ENCODE measurements at places on chromosomes 13 and 19. TPM values are rescaled to one million over a fixed set of nuclear protein-coding genes. Genes with fewer than 3 reads are reported as not detected.

The HSPB6 gene
- 188 TPM for polyA plus RNA-seq

The LYPD5 gene
- 0.27 TPM for polyA plus RNA-seq

The THSD8 gene
- 0.90 TPM for polyA plus RNA-seq

The DMKN gene
- 2.2 TPM for polyA plus RNA-seq

The SPTBN4 gene
- polyA plus RNA-seq: 0.91 TPM

The BORA gene
- 4.0 TPM for polyA plus RNA-seq

The IRGC gene
- not detected for polyA plus RNA-seq

The DNASE2 gene
- 31.1 TPM for polyA plus RNA-seq

The ZNF547 gene
- 1.4 TPM for polyA plus RNA-seq

The ZNF723 gene
- polyA plus RNA-seq: not detected

The NANOS3 gene
- polyA plus RNA-seq: 0.85 TPM

The MUC16 gene
- polyA plus RNA-seq: not detected

DNA sequence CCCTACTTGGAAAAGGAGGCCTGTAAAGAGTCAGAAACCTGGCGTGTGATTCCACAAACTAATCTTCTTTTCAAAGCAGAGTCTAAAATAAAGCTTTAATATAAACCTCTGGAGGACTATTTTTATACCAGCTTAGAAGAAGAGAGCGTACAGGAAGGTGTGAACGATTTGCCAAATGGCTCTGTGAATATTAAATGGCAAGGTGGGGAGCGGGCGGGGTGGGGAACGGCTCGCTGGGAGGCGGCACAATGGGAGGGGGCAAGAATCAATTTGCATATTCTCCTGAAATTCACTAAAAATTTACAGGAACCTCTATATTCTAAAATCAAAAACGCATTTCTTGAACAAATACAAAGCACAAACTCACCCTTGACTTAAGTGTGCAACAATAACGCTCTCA lies 982 bp downstream of the ZNF780B start:
- no peak for DNase-seq

DNA sequence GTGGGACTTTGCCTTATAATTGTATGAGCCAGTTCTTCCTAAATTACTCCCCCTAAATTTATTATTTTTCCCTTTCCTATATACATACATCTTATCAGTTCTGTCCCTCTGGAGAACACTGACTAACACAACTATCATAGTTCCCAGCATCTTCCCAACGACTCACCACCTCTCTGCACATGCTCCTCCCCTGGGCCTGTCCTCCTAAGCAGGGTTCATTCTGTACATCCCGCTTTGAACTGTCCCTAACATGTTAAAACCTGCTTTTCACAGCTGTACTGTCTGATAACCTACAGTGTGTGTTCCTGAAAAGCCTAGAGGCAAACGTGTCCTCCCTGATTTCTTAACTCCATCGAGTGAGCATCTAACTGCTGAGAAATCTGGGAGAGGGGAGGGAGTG lies 141.7 kb downstream of the EFNB2 start:
- peak; percentile 43 for DNase-seq

- peak; percentile 62 for DNase-seq
Measured at GRCh38 chr19:44988896-44989556, 12.2 kb upstream of the RELB start.

DNA sequence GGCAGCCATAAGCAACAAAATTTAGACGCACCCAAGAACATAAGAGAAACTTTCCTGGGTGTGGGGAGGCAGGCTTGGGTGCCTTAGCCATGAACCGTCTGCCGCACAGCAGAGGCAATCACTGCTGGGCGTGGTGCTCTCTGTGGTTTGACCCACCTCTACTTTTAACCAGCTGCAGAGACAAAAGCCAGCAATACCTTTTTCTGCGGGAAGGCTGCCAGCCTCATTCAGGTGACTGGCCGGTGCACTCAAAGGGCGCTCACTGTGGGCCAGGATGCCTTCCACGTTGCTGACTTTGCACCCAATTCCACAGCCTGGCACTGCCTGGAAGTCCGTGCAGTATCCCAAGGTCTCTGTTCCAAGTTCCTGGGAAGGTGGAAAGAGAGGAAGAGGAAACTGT lies 69.1 kb downstream of the ATP7B start:
- DNase-seq: no peak

GRCh38 chr19:35860818-35861639 lies 4.3 kb downstream of the KIRREL2 start:
- DNase-seq: no peak

DNA sequence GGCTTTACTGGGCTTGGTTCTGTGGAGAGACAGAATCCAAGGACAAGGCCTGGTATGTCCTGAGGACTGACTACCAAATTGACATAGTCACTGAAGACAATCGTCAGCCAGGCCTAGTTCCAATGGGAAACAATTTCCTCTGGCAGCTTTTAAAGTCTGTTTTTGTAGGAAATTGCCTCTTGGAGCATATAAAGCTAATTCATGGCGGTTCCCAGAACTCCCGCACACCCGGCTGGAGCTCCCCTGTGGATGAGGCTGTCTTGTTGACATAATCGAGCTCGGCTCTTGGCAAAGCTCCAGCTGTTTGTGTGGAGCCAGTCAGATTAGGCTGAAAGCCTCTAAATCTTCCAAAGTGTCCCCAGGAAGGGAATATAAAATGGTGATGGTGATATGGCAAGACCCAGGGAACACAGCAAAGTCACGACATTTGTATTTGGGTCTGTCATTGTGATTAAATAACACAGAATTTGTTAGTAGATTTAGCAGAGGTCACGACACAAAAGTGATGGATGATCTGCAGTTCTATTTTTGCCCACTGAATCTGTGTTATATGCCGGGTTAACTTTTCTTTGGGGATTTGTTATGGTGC lies 395.0 kb downstream of the PCDH9 start:
- peak; percentile 18 for DNase-seq

- DNase-seq: no peak
Measured at GRCh38 chr19:38563475-38563874, 54.3 kb downstream of the MAP4K1 start.

- no peak for DNase-seq
Measured at GRCh38 chr13:58865286-58865685, 1233.7 kb downstream of the PCDH17 start.

GRCh38 chr13:40193286-40194223 lies 472.9 kb downstream of the FOXO1 start:
- no peak for DNase-seq

DNA sequence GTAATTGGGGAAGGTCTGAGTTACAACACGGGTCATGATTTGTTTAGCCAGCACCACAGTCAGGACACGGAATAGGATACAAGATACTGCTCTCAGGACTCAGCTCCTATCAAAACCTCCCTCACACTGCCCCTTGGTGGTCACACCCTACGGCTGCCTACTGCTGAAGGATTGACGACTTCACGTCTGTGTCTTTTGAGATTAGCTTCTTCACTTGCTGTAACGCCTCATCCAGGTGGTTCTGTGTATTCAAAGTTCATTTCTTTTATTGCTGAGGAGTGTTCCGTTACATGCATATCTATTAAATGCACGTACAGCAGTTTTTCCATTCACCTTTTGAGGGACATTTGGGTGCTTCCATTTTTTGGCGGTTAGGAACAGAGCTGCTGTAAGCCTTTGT lies 46.3 kb downstream of the URI1 start:
- no peak for DNase-seq

- peak; percentile 49 for DNase-seq
Measured at GRCh38 chr13:97212601-97213040, 9.5 kb upstream of the MBNL2 start.

- no peak for DNase-seq
Measured at GRCh38 chr13:25207291-25207810, 35.3 kb upstream of the AMER2 start.

DNA sequence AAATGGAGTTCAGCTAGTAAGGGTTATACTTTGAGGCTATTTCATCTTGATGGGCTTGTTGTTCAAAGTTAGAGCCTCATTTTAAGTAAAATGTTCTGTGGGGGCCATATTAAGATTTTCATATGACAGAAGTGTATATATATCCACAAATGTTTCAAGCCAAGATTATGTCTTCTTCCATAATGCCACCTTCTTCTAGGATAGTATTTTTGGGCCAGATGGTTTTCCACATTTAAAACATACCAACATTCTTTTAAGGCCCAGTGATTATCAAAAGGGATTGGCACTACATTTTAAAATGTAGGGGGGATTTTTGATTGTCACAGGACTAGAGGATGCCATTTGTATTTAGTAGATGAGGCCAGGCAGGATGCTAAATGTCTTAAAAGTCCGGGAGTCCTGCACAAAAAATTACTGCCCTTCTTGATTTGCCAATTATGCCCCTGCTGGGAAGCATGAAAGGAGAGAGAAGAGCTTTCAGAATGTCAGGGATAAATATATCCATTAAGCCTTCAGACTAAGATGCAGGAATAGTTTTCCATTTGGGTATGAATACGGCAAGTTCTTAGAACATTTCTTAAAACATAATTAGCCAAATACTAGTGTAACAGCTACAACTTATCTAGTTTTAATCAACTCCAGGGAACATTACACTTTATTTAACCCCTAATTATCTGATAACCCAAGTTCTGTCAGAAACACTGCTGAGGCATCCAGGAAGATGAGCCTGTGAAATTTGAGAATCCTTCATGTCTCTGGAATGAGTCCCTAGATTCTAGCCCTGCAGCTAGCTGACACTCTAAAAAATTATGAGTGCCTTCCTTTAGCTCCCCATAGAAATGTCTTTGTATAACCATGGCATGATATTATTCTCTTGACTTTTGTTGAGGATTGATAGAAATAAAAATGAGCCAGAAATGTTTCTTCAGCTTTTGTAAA lies 34.0 kb downstream of the ITM2B start:
- DNase-seq: peak; percentile 6

DNA sequence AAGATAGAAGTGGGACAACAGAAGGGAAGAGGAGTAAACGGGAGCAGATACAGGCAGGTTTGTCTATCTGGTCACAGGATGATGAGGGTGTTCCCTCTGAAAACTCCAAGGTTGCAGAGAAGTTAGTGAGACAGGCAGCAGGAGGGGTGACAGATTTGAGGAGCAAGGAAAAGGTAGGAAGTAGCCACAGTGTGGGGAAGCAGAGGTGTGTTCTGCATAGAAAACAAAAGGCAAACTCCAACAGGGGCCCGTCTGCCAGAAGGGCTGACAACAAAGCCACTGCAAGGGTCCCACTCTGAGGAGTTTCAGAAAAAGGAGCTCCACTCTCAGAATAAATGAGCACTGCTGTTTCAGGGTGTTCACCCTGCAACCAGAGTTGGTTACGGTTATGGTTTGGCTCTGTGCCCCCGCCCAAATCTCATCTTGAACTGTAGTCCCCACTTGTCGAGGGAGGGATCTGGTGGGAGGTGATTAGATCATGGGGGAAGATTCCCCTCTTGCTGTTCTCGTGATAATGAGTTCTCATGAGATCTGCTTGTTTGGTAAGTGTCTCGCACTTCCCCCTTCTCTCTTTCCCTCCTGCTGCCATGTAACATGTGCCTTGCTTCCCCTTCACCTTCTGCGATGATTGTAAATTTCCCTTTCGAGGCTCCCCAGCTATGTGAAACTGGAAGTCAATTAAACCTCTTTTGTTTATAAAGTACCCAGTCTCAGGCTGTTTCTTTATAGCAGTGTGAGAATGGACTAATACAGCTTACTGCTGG lies 32.1 kb downstream of the SMAD9 start:
- DNase-seq: no peak

GRCh38 chr13:74134221-74134776 lies at the start of gene KLF12:
Gene KLF12, minus strand, starts transcription at chr13:74134404.
- DNase-seq: peak; percentile 94

DNA sequence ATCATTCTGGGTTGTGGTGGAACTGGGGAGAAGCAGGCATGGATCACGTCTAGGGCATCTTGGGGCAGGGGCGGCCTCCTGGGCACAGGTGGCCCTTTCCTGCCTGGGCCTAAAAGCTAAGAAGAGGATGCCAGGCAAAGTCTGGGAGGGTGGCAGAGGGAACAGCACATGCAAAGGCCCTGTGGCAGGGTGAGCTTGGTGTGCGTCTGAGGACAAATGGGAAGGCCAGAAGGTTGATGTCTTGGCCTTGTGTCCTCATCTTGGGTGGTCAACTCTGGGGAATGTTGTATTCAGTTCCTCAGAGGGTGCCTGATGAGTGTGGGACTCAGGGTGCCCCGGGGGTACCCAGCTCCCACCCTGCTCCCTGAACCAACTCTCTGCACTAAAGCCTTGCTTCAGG lies 5.4 kb upstream of the PLK5 start:
- no peak for DNase-seq

- DNase-seq: no peak
Measured at GRCh38 chr19:648305-648704, 8.6 kb downstream of the FGF22 start.

GRCh38 chr13:71524245-71524612 lies 342.8 kb downstream of the DACH1 start:
- DNase-seq: no peak

DNA sequence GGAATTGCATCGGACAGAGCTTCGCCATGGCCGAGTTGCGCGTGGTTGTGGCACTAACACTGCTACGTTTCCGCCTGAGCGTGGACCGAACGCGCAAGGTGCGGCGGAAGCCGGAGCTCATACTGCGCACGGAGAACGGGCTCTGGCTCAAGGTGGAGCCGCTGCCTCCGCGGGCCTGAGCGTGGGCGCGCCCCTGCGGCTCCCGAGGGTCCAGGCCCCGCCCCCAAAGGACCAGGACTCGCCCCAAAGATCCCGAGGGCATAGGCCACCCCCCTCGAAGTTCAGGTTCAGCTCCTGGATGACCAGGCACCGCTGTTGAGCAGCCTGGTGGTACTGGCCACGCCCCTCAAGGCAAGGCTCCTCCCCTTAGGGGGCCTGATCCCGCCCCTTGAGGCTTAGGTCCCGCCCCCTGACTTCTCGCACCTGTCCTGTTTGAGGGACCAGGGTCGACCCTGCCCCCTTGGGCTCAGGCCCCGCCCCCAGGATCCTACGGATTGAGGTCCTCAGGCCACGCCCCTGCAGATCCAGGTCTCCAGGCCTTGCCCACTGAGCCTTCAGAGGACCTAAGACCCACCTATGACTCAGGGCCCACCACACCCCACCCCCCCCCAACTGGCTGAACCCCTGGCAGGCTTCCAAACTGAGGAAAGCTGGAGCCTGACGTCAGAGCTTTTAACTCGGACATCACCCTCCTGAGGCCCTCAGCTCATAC lies 43.1 kb downstream of the CYP4F22 start:
- no peak for DNase-seq

- DNase-seq: no peak
Measured at GRCh38 chr13:90787007-90787406, 560.5 kb upstream of the MIR17HG start.

- no peak for DNase-seq
Measured at GRCh38 chr19:57282011-57282643, 1.8 kb downstream of the ZNF460 start.

GRCh38 chr19:778910-779653 lies 18.2 kb upstream of the PTBP1 start:
- peak; percentile 94 for DNase-seq
